8988T (cell line): ENCODE measurements at places on chromosomes 16 and 17.

- no peak for DNase-seq
Measured at GRCh38 chr17:19551165-19551564, 17.5 kb downstream of the SLC47A1 start.

GRCh38 chr17:13135506-13135905, 117.7 kb upstream of the ELAC2 start:
- no peak for DNase-seq

DNA sequence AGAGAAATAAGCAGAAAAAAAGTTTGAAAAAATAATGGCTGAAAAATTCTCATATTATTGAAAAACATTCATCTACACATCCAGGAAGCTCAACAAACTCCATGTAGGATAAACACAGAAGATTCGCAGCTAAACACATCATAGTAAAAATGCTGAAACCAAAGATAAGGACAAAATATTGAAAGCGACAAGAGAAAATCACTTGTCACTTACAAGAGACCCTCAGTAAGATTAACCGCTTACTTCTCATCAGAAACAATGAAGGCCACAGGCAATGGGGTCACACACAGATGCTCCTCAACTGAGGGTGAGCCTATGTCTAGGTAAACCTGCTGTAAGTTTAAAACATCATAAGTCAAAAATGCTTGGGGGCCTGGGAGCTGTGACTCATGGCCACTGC, 38.1 kb upstream of the METRNL start:
- no peak for DNase-seq

GRCh38 chr17:8074554-8074953, 13.0 kb downstream of the ALOX12B start:
- DNase-seq: no peak

GRCh38 chr17:76524598-76525512, 12.7 kb downstream of the CYGB start:
- no peak for DNase-seq

DNA sequence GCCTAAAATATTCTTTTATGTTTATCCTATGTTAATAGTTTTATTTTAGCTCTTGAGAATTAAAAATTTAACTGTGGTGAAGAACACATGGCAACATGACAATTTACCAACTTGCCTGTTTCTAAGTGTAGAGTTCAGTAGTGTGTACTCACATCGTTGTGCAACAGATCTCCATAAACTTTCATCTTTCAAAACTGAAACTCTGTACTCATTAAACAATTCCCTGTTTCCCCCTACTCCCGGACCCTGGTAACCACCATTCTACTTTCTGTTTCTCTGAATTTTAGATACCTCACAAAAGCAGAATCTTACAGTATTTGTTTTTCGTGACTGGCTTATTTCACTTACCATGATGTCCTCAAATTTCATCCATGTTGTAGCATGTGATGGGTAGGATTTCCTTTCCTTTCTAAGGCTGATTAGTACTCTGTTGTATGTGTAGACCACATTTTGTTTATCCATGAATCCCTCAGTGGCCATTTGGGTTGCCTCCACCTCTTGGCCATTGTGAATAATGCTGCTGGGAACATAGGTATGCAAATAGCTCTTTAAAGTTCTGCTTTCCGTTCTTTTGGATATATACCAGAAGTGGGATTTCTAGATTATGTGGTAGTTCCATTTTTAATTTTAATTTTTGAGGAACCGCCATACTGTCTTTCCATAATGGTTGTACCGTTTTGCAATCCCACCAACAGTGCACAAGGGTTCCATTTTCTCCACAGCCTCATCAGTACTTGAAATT, 17.4 kb downstream of the IST1 start:
- no peak for DNase-seq

DNA sequence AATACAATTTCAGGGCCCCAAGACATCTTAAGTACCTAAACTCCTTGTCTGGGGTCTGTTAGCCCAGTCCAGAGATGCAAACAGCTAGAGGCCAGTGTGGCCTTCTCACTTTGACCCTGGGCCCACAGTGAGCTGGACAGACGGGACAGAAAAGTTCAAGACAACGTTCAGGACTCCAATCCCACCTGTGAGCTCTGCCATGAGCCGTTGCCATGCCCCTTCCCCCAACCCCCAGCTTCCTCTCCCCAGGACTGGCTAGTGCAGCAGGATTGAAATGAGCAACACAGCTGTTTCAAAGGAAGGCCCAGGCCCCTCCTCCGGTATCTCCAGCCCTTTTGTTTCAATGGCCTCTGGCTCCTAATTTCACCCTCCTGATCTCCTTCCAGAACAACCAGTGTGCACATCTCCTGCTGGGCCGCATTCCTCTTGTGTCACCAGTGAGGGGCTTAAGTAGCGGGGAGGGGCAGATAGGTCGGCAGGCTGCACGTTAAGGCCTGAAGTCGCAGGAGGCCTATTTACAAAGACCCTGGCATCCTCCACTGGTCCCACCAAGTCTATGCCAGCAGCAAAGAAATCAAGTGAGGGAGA, 11.3 kb downstream of the AXIN2 start:
- no peak for DNase-seq

GRCh38 chr16:1308036-1308976, 1.1 kb upstream of the UBE2I start:
- DNase-seq: no peak

GRCh38 chr17:56571456-56571855, 22.0 kb upstream of the NOG start:
- DNase-seq: no peak

GRCh38 chr16:88375996-88376834, 6.5 kb upstream of the ZNF469 start:
- DNase-seq: no peak

DNA sequence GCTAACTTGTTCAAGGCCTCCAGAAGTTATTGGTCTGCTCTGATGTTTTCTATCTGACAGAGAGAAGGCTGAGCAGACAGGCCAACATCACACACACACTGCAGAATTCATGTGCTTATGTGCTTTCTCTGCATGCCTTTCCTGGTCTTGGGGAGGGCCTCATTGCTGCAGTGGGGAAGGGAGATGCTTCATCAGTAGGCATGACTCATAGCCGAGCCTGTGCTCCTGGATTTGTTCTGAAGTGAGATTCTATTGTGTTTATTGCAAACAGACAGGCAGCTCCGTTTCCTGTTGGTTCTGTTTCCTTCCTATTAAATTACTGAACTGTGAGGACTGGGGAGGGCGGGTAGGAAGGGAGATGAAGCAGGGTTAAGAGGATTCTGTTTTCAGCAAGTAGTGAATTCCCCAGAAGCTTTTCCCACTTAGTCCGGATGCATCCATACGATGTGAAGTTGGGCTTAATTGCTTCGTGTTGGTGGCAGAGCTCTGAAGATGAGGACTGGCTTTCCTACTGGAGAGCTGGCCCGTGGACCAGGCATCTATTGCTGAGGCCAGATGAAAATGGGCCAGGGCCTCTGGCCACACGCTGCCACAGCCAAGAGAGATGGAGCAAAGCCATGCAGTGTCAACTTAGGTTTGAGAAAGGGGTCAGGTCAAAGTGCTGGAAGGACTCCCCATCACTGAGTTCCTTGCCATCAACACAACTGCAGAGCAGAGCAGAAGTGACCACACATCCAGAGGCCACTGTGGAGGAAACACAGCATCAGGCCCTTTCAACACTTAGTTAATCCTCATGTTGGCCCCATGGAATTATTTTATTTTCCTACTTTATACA, 179.3 kb downstream of the UTP18 start:
- no peak for DNase-seq

DNA sequence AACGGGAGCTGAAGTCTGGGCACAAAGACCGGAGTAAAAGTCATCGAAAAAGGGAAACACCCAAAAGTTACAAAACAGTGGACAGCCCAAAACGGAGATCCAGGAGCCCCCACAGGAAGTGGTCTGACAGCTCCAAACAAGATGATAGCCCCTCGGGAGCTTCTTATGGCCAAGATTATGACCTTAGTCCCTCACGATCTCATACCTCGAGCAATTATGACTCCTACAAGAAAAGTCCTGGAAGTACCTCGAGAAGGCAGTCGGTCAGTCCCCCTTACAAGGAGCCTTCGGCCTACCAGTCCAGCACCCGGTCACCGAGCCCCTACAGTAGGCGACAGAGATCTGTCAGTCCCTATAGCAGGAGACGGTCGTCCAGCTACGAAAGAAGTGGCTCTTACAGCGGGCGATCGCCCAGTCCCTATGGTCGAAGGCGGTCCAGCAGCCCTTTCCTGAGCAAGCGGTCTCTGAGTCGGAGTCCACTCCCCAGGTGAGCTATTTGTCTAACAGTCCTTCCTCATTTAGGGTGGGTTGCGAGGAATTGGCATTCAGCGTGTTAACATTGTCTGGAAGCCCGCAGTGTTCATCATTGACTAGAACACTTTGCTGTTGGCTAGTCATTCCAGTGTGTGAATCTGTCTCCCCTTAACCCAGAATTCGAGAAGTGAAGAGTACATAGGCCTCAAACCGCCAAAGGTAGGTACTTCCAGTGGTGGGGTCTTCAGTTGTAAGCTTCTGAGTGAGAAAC, 1.5 kb downstream of the CDK12 start:
- DNase-seq: no peak

DNA sequence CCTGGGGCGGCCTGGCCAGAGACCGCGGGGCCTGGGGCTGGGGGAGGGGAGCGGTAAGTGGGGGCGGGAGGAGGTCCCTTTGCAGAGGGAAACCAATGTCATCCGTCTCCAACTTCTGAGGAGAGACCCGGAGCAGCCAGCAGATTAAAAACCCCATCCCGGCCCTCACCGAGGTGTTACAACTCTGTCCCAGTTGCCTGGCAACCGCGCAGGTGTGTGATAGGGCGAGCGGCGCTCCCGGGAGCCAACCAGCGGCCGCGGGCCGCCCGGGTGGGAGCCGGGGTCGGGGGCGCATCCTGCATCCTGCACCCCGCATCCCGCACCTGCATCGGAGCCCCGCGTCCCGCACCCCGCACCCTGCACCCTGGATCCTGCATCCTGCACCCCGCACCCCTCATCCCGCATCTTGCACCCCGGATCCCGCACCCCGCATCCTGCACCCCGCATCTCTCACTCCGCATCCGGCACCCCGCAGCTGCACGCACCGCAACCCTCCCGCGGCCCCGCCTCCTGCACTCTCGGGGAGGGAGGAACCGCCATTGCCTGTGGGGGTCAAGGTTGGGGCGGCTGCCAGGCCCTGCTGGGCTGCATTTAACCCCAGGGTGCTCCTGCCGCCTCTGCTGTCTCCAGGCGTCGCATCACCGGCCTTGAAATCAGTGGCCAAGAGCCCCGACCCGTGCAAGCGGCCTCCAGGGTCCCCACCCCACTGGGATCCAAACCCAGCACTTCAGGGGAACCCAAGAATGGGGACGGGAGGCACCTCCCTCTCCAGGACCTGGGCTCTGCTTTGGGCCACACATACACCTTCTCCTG, 47.3 kb downstream of the RTN4RL1 start:
- DNase-seq: no peak

- DNase-seq: no peak
Measured at GRCh38 chr17:13002761-13003453, 14.9 kb downstream of the ELAC2 start.

DNA sequence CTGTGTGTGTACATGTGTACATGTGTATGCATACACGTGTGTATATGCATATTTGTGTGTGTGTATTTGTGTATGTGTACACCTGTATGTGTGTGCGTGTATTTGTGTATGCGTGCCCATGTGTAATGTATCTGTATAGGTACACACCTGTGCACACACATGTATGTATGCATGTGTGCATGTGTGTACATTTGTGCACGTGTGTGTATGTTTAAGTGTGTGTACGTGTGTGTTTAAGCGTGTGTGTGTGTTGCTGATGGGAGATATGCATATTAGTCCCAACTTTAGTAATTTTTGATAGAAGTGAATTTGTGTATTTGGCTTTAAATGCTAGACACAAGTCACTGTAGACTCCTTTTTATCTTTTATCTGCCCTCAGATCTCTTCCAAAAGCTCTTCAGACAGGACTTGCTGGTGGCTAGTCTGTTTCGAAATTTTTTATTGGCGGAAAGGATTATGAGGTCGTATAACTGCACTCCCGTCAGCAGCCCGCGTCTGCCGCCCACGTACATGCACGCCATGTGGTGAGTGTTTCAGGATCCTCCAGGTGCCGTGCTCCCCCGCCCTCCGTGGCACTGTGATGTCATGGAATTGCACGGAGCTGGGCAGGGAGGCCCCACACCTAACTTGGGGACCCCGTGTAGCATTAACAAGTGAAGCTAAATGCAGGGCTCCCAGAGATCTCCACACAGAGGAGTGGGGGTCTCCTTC, 168.8 kb upstream of the CHMP6 start:
- no peak for DNase-seq

DNA sequence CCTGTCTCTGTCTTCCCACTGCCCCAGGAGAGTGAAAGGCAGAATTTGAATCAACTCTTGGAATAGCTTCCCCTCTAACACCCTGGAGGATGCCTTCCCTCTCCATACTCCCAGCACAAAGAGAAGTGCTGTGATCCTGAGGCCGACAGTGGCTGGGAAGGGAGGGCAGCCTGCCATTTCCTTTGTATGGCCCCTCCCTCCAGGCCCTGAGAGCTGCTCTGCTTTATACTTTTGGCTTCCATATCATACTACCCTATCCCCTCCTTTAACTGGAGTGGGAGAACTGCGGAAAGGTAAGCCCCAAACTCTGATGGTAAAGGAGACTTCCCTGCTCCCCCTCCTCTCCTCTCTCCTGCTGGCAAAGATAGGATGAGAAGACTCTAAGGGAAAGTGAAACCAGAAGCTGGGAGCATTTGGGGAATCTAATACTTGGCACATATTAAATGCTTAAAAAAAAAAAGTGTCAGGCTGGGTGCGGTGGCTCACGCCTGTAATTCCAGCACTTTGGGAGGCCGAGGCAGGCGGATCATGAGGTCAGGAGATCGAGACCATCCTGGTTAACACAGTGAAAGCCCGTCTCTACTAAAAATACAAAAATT, 4.1 kb upstream of the MED24 start:
- no peak for DNase-seq

DNA sequence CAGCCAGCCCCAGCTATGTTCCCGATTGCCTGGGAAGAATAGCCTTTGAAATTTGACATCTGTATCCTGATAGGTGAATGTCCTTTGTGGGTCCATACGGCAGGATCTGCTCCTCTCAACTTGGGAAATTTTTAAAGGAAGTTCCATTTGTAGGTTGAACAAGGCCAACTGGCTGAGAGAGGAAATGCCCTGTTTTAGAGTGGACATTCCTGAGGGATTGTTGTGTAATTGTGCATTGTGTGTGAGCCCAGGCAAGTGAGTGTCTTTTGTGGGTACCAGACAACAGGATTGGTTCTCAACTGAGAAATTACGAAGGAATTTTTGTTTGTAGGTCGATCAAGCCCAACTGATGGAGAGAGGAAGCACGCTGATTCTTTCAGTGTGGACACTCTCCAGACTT, 2.6 kb upstream of the CPHXL2 start:
- DNase-seq: no peak

- DNase-seq: no peak
Measured at GRCh38 chr16:57667526-57668262, 412 bp upstream of the ADGRG3 start.

GRCh38 chr17:73346501-73347162, 34.8 kb upstream of the CDC42EP4 start:
- DNase-seq: no peak

GRCh38 chr17:38671939-38672720, 2.6 kb downstream of the EPOP start:
- no peak for DNase-seq

GRCh38 chr17:2244545-2245525, 58.8 kb downstream of the SMG6 start:
- DNase-seq: peak; percentile 29

DNA sequence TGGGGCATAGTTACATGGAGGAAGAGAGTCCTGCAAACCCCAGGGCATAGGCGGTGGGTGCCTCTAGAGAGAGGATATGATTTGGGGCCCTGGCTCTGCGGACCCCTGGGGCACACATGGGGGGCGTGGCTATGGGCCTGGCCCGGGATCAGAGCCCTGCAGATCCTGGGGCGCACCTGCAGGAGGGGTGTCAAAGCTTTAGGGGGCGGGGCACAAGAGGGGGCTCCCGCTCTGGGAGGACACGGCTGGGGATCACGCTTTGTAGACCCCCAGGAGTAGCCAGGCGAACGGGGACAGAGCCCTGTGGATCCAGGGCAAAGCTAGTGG, 497 bp downstream of the BCL7C start:
- DNase-seq: no peak
